Lung (tissue), 17 donors: ENCODE measurements at places on chromosomes 2 and 18. TPM values are rescaled to one million over a fixed set of nuclear protein-coding genes. Genes with fewer than 3 reads are reported as not detected.
A peak's percentile ranks its signal among the peaks of the same experiment; 100 is the strongest.

Gene BBS5
- 12.5 TPM for total RNA-seq

GRCh38 chr2:162244541-162245031 is 1.3 kb upstream of the FAP start:
- H3K36me3 ChIP-seq = no peaks in the 10 kb centered on the region
- no peak for DNase-seq
- no peaks in the 10 kb centered on the region for H3K27me3 ChIP-seq
- no peak overlapping the region for H3K4me3 ChIP-seq

GRCh38 chr18:57432751-57433400 is 2.3 kb upstream of the ONECUT2 start:
- no peaks in the 10 kb centered on the region for H3K36me3 ChIP-seq
- H3K4me1 ChIP-seq = peaks cover 35% of the 10 kb centered on the region
- no peak overlapping the region for H3K4me3 ChIP-seq
- H3K27ac ChIP-seq = no peak overlapping the region
- H3K27me3 ChIP-seq = peaks cover 14% of the 10 kb centered on the region

DNA sequence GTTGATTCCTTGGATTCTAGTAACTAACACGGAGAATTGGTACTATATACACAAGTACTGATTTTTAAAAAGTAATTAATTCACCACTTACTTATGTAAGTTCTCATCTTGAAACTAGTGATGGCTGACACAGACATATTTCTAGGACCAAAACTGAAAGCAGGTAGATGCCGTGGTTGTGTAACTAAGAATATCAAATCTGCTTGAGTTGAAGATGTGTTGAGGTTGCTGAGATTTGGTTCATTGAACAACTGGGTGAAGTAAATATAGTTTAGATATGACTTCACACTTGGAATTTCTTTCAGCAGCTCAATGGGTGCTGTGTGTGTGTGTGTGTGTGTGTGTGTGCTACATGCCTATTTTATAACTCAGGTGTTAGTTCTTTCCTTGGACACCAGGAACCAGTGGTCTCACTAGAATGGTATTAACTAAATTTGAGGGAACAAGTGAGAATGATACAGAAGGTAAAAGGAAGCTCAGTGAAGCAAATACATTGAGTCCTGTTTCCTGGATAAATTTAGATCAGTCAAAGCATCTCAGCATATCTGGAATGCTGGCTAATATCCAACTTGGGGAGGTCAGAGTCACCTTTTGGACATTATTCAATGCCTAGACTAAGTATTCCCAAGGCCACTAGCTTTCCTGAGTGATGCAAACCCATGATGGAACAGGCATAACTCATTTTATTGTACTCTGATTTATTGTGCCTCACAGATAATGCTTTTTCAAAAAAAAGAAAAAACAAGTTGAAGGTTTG is 110.7 kb upstream of the ZEB2 start:
- no peak overlapping the region for H3K4me3 ChIP-seq
- DNase-seq = no peak
- no peaks in the 10 kb centered on the region for H3K4me1 ChIP-seq
- H3K27me3 ChIP-seq = no peaks in the 10 kb centered on the region
- H3K27ac ChIP-seq = no peak overlapping the region

DNA sequence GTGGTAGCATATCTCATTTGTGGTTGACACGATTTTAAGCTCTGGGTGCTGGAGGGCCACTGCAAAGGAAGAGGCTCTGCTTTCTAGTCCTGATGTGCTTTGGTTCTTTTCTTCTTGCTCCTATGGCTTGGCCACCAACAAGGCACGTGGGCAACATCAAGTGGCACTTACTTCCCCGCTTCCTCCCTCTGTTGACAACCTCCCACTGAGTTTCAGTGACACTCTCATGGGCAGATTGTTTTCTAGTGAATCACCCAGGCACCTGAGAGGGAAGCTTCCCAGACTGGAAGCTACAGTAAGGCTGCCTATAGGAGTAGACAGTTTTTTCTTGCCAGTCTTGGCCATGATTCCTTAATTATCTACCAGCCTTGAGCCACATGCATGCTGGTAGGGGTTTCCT is 89.0 kb downstream of the NBAS start:
- no peaks in the 10 kb centered on the region for H3K27me3 ChIP-seq
- no peak overlapping the region for H3K4me3 ChIP-seq
- DNase-seq = no peak
- no peak overlapping the region for H3K27ac ChIP-seq
- peaks cover 17% of the 10 kb centered on the region for H3K36me3 ChIP-seq

DNA sequence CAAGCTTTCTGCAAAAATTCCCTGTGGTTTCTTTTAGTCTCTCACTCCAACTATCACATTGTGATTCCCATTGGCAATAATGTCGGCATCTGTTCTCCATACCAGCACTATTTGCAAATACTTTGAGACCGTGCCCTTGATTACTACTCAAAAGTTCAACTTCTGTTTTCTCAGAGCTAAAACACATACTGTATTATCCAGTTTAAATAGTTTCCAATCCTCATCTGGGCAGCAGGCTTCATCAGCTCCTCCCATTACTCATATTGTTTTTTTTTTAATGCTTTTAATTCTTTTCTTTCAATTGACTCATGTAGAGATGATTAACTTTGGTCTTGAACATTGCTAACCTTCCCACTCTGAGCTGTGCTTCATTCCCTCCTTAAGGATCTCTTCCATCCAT is 135.8 kb downstream of the METTL8 start:
- H3K27me3 ChIP-seq = no peaks in the 10 kb centered on the region
- no peaks in the 10 kb centered on the region for H3K36me3 ChIP-seq
- no peak overlapping the region for H3K27ac ChIP-seq
- no peaks in the 10 kb centered on the region for H3K4me1 ChIP-seq
- no peak overlapping the region for H3K4me3 ChIP-seq

Gene SPATA3
- total RNA-seq = not detected

Gene STK11IP
- total RNA-seq = 21.5 TPM

Gene IL36RN
- total RNA-seq = 0.09 TPM

DNA sequence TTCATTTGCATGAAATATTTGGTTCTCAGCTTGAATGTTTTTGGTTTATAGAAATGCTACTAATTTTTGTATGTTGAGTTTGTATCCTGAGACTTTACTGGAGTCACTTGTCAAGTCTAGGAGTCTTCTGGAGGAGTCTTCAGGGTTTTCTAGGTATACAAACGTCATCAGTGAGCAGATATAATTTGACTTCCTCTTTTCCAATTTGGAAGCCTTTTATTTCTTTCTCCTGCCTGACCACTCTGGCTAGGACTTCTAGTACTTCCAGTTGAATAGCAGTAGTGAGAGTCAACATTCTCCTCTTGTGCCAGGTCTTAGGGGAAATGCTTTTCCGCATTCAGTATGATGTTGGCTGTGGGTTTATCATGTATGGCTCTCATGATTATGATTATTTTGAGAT is 55.4 kb upstream of the THUMPD2 start:
- no peaks in the 10 kb centered on the region for H3K27me3 ChIP-seq
- DNase-seq = no peak
- no peak overlapping the region for H3K27ac ChIP-seq
- no peak overlapping the region for H3K4me3 ChIP-seq

GRCh38 chr2:227106845-227107759 is 56.9 kb downstream of the COL4A4 start:
- no peaks in the 10 kb centered on the region for H3K36me3 ChIP-seq
- DNase-seq = peak; percentile 88
- no peaks in the 10 kb centered on the region for H3K27me3 ChIP-seq
- no peaks in the 10 kb centered on the region for H3K4me1 ChIP-seq
- no peak overlapping the region for H3K27ac ChIP-seq
- H3K4me3 ChIP-seq = no peak overlapping the region

- H3K4me3 ChIP-seq = no peak overlapping the region
- no peak overlapping the region for H3K27ac ChIP-seq
- no peaks in the 10 kb centered on the region for H3K27me3 ChIP-seq
- H3K36me3 ChIP-seq = no peaks in the 10 kb centered on the region
- peaks cover 14% of the 10 kb centered on the region for H3K4me1 ChIP-seq
Measured at GRCh38 chr2:118114863-118115262, 26.6 kb downstream of the INSIG2 start.

Gene CTLA4
- total RNA-seq = 1.0 TPM

- peaks cover 3% of the 10 kb centered on the region for H3K36me3 ChIP-seq
- H3K27ac ChIP-seq = no peak overlapping the region
- H3K27me3 ChIP-seq = no peaks in the 10 kb centered on the region
- DNase-seq = no peak
- H3K4me3 ChIP-seq = no peak overlapping the region
Measured at GRCh38 chr2:135874777-135875365, 1.4 kb downstream of the MCM6 start.

Gene HJURP
- total RNA-seq = 4.1 TPM

GRCh38 chr18:66013969-66014368 is 263.2 kb downstream of the CDH7 start:
- no peak overlapping the region for H3K4me3 ChIP-seq
- no peaks in the 10 kb centered on the region for H3K27me3 ChIP-seq
- no peaks in the 10 kb centered on the region for H3K36me3 ChIP-seq
- H3K27ac ChIP-seq = no peak overlapping the region

Gene PSMA8
- total RNA-seq = not detected

DNA sequence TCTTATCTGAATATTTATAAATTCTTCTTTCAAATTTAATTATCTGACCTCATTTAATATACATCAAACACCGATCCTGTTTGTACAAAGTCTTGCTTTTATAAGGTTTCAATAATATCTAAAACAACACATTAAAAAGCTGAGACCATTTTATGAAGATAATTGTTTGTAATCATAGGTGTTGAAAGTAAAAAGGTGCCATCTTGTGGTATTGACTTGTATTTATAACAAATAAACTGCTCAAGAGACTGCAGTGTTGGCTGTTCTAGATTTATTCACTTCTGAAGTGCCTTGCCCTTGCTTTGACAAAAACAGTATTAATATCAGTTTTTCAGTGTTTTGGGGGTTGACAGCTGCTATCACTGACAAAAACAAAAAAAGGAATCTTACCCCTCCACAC is 286.8 kb upstream of the HNMT start:
- H3K27me3 ChIP-seq = no peaks in the 10 kb centered on the region
- H3K4me1 ChIP-seq = no peaks in the 10 kb centered on the region
- no peak for DNase-seq
- no peaks in the 10 kb centered on the region for H3K36me3 ChIP-seq
- no peak overlapping the region for H3K27ac ChIP-seq

Gene STPG4
- 1.0 TPM for total RNA-seq

Gene RGPD3
- 0.71 TPM for total RNA-seq

Gene MARCHF7
- total RNA-seq = 168 TPM

DNA sequence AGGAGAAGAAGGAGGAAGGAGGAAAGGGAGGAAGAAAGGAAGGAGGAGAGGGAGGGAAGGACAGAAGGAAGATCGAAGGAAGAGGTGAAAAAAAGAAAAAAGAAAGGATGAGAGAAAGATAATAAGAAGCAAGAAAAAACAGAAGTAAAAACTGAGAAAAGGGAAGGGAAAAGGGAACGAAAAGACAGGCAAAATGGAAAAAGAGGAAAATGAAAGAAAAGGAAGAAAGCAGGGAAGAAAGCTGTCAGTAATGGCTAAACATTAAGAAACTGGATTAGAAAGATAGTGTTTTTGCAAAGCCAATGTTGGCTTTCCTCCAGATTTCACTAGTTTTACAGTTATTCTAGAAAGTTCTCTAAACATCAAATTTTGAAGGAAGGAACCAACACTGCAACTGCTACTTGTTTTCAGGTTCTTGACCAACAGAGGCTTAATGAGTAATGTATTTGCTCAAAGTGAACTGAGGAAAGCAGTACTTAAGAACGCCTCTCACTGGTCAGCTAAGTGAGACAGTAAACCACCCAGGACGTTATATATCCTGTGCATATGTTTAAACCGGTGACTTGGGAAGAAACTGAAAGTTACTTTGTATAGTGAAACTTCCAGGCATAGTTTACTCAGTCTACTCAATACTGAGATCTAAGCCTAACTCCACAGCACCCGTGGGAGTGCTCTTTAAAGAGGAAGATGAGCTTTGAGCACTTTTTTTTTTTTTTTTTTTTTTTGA is 286.2 kb upstream of the TRIB2 start:
- H3K4me1 ChIP-seq = peaks cover 4% of the 10 kb centered on the region
- no peaks in the 10 kb centered on the region for H3K36me3 ChIP-seq
- no peaks in the 10 kb centered on the region for H3K27me3 ChIP-seq

GRCh38 chr2:33272001-33272400 is 204.4 kb upstream of the RASGRP3 start:
- peaks cover 3% of the 10 kb centered on the region for H3K36me3 ChIP-seq
- no peaks in the 10 kb centered on the region for H3K4me1 ChIP-seq
- no peaks in the 10 kb centered on the region for H3K27me3 ChIP-seq
- DNase-seq = no peak
- no peak overlapping the region for H3K27ac ChIP-seq

GRCh38 chr2:68425503-68425902 is 41.6 kb downstream of the FBXO48 start:
- H3K36me3 ChIP-seq = no peaks in the 10 kb centered on the region
- no peaks in the 10 kb centered on the region for H3K27me3 ChIP-seq
- H3K4me1 ChIP-seq = peaks cover 4% of the 10 kb centered on the region
- H3K4me3 ChIP-seq = no peak overlapping the region

Gene ITPRIPL1
- 1.9 TPM for total RNA-seq

GRCh38 chr18:48996901-48997463 is 46.2 kb upstream of the SMAD7 start:
- DNase-seq = peak; percentile 64
- H3K4me1 ChIP-seq = peaks cover 9% of the 10 kb centered on the region
- H3K4me3 ChIP-seq = no peak overlapping the region
- no peak overlapping the region for H3K27ac ChIP-seq
- H3K27me3 ChIP-seq = no peaks in the 10 kb centered on the region

GRCh38 chr2:54194761-54195750 is 61.0 kb downstream of the TSPYL6 start:
- H3K36me3 ChIP-seq = no peaks in the 10 kb centered on the region
- DNase-seq = no peak
- H3K27ac ChIP-seq = no peak overlapping the region
- peaks cover 20% of the 10 kb centered on the region for H3K4me1 ChIP-seq

Gene RNU2-63P
- 3.9 TPM for total RNA-seq

Gene TNFAIP6
- total RNA-seq = 6.0 TPM

GRCh38 chr2:64807417-64807816 is 153.7 kb upstream of the SERTAD2 start:
- no peaks in the 10 kb centered on the region for H3K27me3 ChIP-seq
- H3K4me1 ChIP-seq = no peaks in the 10 kb centered on the region
- no peak overlapping the region for H3K27ac ChIP-seq
- H3K4me3 ChIP-seq = no peak overlapping the region
- no peaks in the 10 kb centered on the region for H3K36me3 ChIP-seq

- no peak overlapping the region for H3K27ac ChIP-seq
- no peaks in the 10 kb centered on the region for H3K4me1 ChIP-seq
- H3K36me3 ChIP-seq = no peaks in the 10 kb centered on the region
- no peak for DNase-seq
Measured at GRCh38 chr18:72194072-72194471, 350.1 kb downstream of the CBLN2 start.

DNA sequence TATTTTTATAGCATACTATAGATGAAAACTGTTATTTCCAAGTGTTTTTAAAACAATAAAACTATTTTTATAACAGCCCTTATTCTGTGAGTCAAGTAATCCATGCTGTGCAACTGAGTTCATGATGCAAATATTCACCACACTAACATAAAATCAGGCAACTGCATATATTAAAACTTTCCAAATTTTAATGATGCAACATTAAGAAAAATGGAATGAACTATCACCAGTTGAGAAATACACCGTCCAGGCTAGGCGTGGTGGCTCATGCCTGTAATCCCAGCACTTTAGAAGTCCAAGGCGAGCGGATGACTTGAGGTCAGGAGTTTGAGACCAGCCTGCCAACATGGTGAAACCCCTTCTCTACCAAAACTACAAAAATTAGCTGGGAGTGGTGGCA is 114.5 kb downstream of the CDH2 start:
- no peaks in the 10 kb centered on the region for H3K36me3 ChIP-seq
- H3K4me1 ChIP-seq = peaks cover 15% of the 10 kb centered on the region
- DNase-seq = no peak
- H3K27me3 ChIP-seq = no peaks in the 10 kb centered on the region
- no peak overlapping the region for H3K27ac ChIP-seq

GRCh38 chr18:9038277-9038871 is 64.1 kb upstream of the NDUFV2 start:
- no peaks in the 10 kb centered on the region for H3K27me3 ChIP-seq
- no peaks in the 10 kb centered on the region for H3K36me3 ChIP-seq
